ENCODE measurements at places on chromosomes 6 and 20.

GRCh38 chr6:42692137-42692911 is 30.1 kb downstream of the PRPH2 start:
- peak; percentile 40 for DNase-seq

- DNase-seq: no peak
Measured at GRCh38 chr6:44806656-44807055, 419.1 kb downstream of the CDC5L start.

GRCh38 chr6:38604700-38605099 is 35.0 kb downstream of the BTBD9 start:
- no peak for DNase-seq

GRCh38 chr6:35018746-35019145 is 122.4 kb downstream of the TCP11 start:
- DNase-seq: no peak

- no peak for DNase-seq
Measured at GRCh38 chr6:47992809-47993208, 118.2 kb downstream of the PTCHD4 start.

- DNase-seq: no peak
Measured at GRCh38 chr6:7677229-7677628, 48.7 kb upstream of the BMP6 start.

GRCh38 chr6:95660544-95660943 is 83.2 kb downstream of the MANEA start:
- DNase-seq: no peak

- peak; percentile 13 for DNase-seq
Measured at GRCh38 chr20:38649275-38649891, 47.8 kb downstream of the ARHGAP40 start.

DNA sequence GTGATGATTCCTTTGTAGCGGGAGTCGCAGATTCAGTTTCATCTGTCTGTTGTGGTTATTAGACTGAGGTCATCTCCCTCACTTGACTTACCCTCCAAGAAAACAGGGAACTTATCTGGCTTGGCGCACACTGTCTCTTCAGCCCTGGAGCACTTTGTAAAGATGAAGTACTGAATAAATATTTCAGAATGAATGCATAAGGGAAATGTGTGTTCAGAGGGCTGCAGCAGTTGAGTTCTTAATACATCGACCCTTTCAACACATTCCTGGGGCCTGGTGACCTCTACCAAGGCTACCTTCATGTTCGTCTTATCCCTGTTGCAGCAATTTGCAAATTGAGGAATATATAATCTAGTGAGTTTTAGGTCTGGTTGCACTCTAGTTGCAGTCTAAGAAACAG is 652.5 kb upstream of the AGPAT4 start:
- no peak for DNase-seq

- no peak for DNase-seq
Measured at GRCh38 chr20:57262784-57263609, 3.4 kb downstream of the BMP7 start.

- no peak for DNase-seq
Measured at GRCh38 chr6:150008588-150008987, 16.7 kb downstream of the RAET1L start.

DNA sequence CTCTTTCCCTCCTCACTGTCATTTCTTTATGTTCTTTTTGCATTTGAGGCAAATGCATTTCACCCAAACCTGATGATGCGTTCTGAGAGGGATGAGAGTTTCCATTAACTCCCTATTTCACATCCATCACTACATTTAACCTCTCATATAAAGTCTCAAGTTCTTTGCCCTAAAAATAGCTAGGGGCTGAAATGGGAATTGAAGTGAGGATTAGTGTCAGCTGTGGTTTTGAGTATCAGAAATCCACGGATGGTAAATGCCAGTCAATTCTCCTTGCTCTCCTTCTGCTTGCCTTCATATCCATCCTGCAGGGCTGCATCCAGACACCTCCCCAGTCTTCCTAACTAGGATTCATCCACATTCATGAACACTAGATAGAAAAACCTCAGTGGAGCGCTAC is 10.0 kb upstream of the DTNBP1 start:
- no peak for DNase-seq
